Smooth muscle cell of the umbilical artery (primary cell): ENCODE measurements at places on chromosomes 3 and 15. TPM values are rescaled to one million over a fixed set of nuclear protein-coding genes. Genes with fewer than 3 reads are reported as not detected.

The DUOX2 gene
- total RNA-seq: 0.05 TPM in 1 of 2 replicates, not detected in the other

The HAPLN3 gene
- total RNA-seq: 6.8 and 7.3 TPM in 2 replicates

The CYP1A2 gene
- not detected in 2 replicates for total RNA-seq

The SHISA5 gene
- 103 and 130 TPM in 2 replicates for total RNA-seq

The COX5A gene
- 28.2 and 43.4 TPM in 2 replicates for total RNA-seq

The DNAH12 gene
- total RNA-seq: 0.37 and 0.59 TPM in 2 replicates

The TRH gene
- total RNA-seq: not detected in 2 replicates

The CCR9 gene
- total RNA-seq: not detected in 2 replicates
